ENCODE measurements at places on chromosomes 12 and 14.

- no peak for DNase-seq
Measured at GRCh38 chr12:88411689-88412088, 168.6 kb downstream of the KITLG start.

- no peak for DNase-seq
Measured at GRCh38 chr14:89352976-89353765, 63.9 kb downstream of the FOXN3 start.

GRCh38 chr12:102990419-102990818 lies 32.9 kb downstream of the ASCL1 start:
- no peak for DNase-seq

DNA sequence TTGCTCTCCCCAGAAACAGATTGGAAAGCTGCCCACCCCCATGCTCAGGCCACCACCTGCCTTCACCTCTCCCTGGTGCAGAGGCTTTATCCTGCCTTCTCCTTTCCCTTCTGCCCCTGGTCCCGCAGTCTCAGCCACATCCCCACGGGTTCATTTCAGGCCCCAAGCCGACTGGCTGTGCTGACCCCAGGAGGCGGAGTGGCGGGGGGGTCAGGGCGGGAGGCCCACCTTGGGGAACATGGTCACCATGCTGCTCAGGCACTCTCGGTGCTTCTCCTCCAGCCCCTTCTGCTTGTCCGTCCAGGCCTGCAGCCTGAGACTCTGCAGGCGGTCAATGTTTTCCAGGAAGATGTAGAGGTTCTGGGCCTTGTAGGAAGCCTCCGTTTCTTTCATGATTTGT lies 6.9 kb downstream of the FAM186B start:
- no peak for DNase-seq

GRCh38 chr12:3152892-3153291 lies 75.7 kb downstream of the TSPAN9 start:
- no peak for DNase-seq

DNA sequence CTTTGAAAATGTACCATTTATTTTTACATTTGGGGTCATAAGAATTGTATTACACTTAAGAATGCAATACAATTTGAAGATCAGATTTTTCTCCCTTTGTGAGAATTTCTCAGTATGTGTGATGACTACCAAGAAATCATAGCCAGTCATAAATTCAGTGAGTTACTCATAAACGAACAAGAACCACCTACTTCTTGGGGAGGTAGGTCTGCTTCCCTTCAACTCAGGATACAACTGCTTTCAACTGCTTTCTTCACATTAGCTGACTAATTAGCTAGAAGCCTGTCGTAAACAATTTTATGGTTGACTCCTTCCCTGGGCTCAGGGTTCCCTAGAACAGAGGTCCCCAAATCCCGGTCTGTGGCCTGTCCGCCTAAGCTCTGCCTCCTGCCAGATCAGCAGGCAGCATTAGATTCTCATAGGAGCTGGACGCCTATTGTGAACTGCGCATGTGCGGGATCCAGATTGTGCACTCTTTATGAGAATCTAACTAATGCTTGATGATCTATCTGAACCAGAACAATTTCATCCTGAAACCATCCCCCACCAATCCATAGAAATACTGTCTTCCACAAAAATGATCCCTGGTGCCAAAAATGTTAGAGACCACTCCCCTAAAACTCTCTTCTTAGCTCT lies 3.7 kb downstream of the ANG start:
- DNase-seq, result no peak

- DNase-seq, result no peak
Measured at GRCh38 chr14:100566119-100566518, 21.1 kb downstream of the BEGAIN start.

- DNase-seq, result no peak
Measured at GRCh38 chr14:105487986-105488777, 1.5 kb downstream of the CRIP1 start.

- DNase-seq, result no peak
Measured at GRCh38 chr14:22692194-22692593, 48.0 kb upstream of the OR6J1 start.

- DNase-seq, result no peak
Measured at GRCh38 chr14:103378038-103378854, 7.0 kb upstream of the MARK3 start.

DNA sequence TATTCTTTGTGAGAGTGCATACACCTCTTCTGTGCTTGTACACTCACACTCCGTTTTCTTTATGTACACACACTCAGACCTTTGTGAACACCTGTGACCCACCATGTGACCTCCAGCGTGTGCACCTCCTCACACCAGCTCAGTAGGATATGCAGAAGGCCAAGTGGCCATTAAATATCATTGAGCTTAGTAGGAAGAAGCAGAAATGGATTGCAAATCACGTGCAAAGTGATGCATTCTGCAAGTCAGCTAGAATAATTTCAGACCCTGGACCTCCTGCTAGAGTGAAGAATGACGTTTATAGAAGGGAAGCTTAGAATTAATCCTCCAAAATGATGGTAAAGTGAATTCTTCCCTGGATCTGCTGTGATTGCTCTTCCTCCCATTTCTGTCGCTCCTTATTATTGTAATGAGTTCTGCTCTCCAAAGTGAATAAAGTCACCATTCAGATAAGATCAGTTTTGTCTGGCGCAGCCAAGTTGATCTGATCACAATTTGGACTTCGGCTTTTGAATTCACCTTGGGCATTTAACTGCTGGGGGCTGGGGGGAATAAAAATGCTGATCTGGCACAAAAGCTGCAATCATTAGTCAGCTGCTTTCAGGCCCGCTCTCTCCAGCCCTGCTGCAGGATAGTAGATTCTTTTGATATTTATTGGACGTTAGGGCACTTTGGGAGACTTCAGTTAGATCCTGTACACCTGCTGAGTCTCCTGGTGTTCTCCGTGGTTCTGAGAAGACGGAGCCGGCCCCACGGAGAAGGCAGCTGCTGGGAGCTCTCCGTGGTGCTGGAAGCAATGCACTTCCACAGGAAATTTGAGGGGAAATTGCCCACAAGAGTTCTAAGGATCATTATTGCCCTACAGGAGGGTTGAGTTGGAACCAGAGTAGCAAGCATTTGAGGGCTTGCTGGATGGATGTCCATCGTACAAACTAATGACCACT lies 12.4 kb upstream of the NRXN3 start:
- DNase-seq, result no peak

DNA sequence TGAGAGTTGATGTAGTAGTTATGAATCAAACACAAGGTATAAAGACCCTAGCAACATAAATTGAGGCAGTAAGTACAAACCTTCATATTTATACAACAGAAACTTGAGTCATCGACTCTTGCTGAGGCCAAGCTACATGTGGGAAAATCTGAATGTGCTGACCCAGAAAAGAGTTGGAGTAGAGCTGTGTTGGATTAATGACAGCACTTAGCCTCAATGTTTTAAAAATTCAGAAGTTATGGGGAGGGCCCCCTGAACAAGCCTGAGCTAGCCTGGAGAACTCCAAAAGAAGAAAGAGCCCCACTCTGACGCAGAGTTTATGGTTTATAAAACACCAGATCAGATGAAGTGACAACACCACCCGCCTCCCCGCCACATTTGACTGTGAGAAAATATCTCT lies 100.0 kb downstream of the DUSP6 start:
- DNase-seq, result no peak
